ENCODE measurements at places on chromosomes 12 and 14. TPM values are rescaled to one million over a fixed set of nuclear protein-coding genes. Genes with fewer than 3 reads are reported as not detected.

DNA sequence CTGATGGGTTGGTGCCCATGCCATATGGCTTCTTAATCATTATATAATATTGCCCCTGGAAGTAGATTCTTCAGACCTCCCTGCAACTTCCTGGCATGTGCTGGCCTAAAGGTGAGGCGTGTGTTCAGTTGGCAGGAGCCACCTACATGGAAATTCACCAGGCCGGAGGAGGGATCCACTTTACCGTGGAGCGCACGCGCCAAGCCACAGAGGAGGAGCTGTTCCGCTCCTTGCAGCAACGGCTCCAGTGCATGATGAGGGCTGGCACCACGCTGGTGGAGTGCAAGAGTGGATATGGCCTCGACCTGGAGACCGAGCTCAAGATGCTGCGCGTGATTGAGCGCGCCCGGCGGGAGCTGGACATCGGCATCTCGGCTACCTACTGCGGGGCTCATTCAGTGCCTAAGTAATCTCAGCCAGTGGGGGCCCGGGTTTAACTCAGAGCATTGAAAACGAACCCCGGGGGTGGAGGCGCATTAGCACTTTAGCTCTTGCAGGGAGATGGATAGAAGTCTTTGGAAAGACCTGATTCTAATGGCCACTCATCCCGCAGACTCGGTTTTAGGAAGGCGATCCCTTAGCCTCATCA is 13.5 kb downstream of the AMDHD1 start:
- H3K4me1 ChIP-seq: no peaks in the 10 kb centered on the region
- no peaks in the 10 kb centered on the region for H3K27me3 ChIP-seq
- H3K36me3 ChIP-seq: no peaks in the 10 kb centered on the region
- DNase-seq: no peak

DNA sequence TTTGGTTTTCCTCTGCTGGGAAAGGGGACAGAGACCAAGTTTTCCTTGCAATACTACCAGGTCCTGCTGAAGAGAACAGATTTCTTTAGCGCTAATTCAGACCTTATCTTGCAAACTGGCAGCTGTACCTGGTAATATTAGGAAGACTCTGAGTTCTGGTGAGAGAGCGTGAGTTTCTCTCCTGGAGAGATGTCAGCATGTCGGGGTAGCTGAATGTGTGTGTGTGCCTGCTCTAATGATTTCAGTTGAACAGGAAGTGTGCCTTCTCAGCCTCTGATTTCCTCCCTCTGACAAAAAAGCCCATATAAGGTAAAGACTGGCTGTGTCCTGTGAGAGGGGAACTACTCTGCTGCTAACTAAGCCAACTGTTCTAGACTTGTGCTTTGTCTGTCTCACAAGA is 10.3 kb upstream of the ERP27 start:
- H3K27me3 ChIP-seq: no peaks in the 10 kb centered on the region
- H3K36me3 ChIP-seq: no peaks in the 10 kb centered on the region
- peak overlapping the region; percentile 71 for H3K27ac ChIP-seq
- peak; percentile 90 for DNase-seq
- no peak overlapping the region for H3K4me3 ChIP-seq

GRCh38 chr12:68930178-68930577 is 2.8 kb downstream of the CPM start:
- H3K27me3 ChIP-seq: peaks cover 14% of the 10 kb centered on the region
- H3K4me3 ChIP-seq: no peak overlapping the region
- H3K36me3 ChIP-seq: no peaks in the 10 kb centered on the region
- peaks cover 9% of the 10 kb centered on the region for H3K4me1 ChIP-seq
- no peak for DNase-seq

DNA sequence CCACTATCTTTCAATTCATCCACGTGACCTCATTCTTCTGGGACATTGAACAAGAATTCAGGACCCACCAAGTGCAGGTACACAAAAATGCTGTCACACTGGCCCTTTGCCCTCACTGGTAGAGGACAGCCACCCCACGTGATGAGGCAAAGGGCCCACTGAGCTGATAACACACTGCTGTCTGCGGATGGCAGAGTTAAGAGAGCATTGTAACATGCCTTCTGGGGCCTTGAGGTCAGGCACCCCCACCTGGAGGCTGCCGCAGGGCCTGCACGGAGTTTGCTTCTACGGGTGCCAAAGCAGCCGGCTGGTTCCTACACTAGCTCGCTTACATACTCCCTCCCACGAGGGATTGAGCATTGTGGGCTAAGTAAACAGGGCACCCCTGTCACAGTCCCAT is 101.0 kb downstream of the LRIG3 start:
- no peaks in the 10 kb centered on the region for H3K27me3 ChIP-seq
- DNase-seq: no peak
- no peak overlapping the region for H3K4me3 ChIP-seq
- no peaks in the 10 kb centered on the region for H3K4me1 ChIP-seq
- no peaks in the 10 kb centered on the region for H3K36me3 ChIP-seq

- no peak overlapping the region for H3K27ac ChIP-seq
- no peaks in the 10 kb centered on the region for H3K27me3 ChIP-seq
- no peak for DNase-seq
- H3K4me3 ChIP-seq: no peak overlapping the region
- H3K4me1 ChIP-seq: no peaks in the 10 kb centered on the region
- H3K36me3 ChIP-seq: peaks cover 66% of the 10 kb centered on the region
Observed at GRCh38 chr12:109581856-109582255, 8.3 kb downstream of the MVK start.

- H3K4me1 ChIP-seq: no peaks in the 10 kb centered on the region
- H3K36me3 ChIP-seq: peaks cover 7% of the 10 kb centered on the region
- no peaks in the 10 kb centered on the region for H3K27me3 ChIP-seq
- H3K4me3 ChIP-seq: no peak overlapping the region
Observed at GRCh38 chr14:88868558-88869159, 44.2 kb downstream of the TTC8 start.

DNA sequence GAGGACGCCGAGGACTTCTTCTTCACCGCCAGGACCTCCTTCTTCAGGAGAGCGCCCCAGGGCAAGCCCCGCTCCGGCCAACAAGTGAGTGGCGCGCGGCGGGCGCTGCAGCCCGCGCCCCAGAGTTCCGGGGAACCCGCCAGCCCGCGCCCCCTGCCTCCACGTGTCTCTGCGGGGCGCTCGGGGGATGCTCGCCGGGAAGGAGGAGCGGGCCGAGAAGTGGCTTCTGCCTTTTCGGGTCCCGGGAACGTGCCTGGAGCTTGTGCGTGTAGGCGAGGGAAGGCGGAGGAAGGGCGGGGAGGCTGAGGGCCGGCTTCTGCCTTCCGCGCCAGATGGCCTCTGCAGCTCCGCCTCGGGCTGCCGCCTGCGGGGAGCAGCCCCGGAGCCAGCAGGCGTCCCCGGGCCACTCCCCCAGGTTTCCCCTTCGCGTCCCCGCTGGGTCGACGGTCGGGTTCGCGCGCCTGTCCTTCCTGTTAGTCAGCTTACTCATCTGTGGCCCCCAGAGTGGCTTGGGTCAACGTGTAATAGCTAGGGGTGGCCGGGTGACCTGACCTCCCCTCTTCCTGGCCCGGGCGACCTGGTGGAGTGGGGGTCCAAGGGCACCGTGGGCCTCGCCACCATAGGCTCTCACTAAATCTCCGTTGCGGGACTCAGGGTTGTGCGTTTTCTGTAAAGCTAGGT is 505 bp downstream of the RASSF3 start:
- H3K27ac ChIP-seq: peak overlapping the region; percentile 87
- peak overlapping the region; percentile 87 for H3K4me3 ChIP-seq
- no peaks in the 10 kb centered on the region for H3K36me3 ChIP-seq

- peaks cover 20% of the 10 kb centered on the region for H3K4me1 ChIP-seq
- H3K27ac ChIP-seq: peak overlapping the region; percentile 59
- H3K4me3 ChIP-seq: peak overlapping the region; percentile 13
- H3K36me3 ChIP-seq: no peaks in the 10 kb centered on the region
- H3K27me3 ChIP-seq: peaks cover 6% of the 10 kb centered on the region
Observed at GRCh38 chr14:99036611-99037293, 235.2 kb downstream of the BCL11B start.

DNA sequence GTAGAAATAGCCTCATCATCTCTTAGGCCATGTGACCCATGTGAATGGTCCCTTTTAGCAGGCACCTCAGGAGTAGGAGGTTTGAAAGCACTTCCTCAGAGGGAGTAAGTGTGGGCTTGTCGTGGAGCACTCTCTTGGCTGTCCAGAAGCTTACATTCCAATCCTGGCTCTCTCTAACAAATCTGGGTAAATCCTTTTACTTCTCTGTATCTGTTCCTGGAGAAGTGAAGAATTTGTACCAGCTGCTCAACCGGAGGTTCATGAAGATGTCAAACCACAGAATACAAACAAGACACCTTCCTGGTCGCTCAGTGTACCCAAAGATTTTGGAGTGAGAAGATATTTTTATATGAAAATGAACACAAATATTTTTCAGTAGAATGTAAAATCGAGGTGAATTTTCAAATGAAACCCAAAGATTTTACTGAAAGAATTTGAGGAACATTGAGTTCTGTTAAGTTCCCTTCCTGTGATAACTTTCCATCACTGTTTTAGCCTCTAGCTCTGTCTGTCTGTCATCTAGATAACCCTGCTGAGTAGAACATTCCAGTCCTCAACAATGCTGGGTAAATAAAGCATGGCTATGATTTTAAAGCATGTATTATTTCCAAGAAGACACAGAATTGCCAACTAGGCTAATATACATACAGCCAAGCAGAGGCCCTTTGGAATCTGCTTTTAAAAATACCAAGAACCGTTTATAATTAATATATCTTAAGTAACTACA is 263.9 kb upstream of the RGS6 start:
- no peaks in the 10 kb centered on the region for H3K4me1 ChIP-seq
- H3K4me3 ChIP-seq: no peak overlapping the region
- H3K27me3 ChIP-seq: no peaks in the 10 kb centered on the region
- H3K36me3 ChIP-seq: peaks cover 9% of the 10 kb centered on the region
- no peak overlapping the region for H3K27ac ChIP-seq
- no peak for DNase-seq

GRCh38 chr12:80714055-80714454 is 2.7 kb upstream of the MYF5 start:
- H3K4me3 ChIP-seq: peak overlapping the region; percentile 13
- H3K27ac ChIP-seq: peak overlapping the region; percentile 87
- DNase-seq: peak; percentile 57
- H3K4me1 ChIP-seq: peaks cover 13% of the 10 kb centered on the region
- H3K36me3 ChIP-seq: no peaks in the 10 kb centered on the region
- peaks cover 19% of the 10 kb centered on the region for H3K27me3 ChIP-seq

- DNase-seq: no peak
- peaks cover 11% of the 10 kb centered on the region for H3K4me1 ChIP-seq
- H3K36me3 ChIP-seq: no peaks in the 10 kb centered on the region
- H3K27me3 ChIP-seq: peaks cover 16% of the 10 kb centered on the region
- H3K27ac ChIP-seq: no peak overlapping the region
Observed at GRCh38 chr14:99213101-99213500, 58.9 kb downstream of the BCL11B start.

- H3K4me1 ChIP-seq: peaks cover 11% of the 10 kb centered on the region
- H3K36me3 ChIP-seq: no peaks in the 10 kb centered on the region
- H3K27me3 ChIP-seq: no peaks in the 10 kb centered on the region
- DNase-seq: peak; percentile 27
Observed at GRCh38 chr12:32107359-32108267, 966 bp downstream of the BICD1 start.

DNA sequence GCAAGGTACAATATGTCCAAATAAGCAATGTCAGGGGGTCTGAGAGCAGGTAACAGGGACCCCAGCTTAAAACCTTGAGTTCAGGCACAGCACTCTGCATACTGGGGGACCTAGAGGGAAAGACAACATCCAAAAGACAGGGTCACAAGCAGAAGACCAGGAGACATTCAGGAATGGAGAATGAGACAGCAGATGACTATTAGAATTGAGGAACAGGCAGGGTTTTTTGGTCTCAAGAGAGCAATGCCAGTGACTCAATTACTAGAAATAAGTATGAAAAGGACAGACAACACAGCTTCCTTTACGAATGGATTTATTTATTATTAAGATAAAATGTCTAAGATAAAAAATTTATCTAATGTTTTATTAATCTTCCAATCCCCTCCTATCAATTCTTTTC is 223.0 kb downstream of the PTPRO start:
- no peaks in the 10 kb centered on the region for H3K4me1 ChIP-seq
- no peak overlapping the region for H3K4me3 ChIP-seq
- no peak for DNase-seq
- H3K27me3 ChIP-seq: no peaks in the 10 kb centered on the region

GRCh38 chr12:99732131-99732530 is 84.6 kb downstream of the GARIN6 start:
- H3K4me3 ChIP-seq: no peak overlapping the region
- no peaks in the 10 kb centered on the region for H3K36me3 ChIP-seq
- H3K27ac ChIP-seq: no peak overlapping the region
- peak; percentile 1 for DNase-seq
- no peaks in the 10 kb centered on the region for H3K4me1 ChIP-seq

- peaks cover 15% of the 10 kb centered on the region for H3K4me1 ChIP-seq
- peaks cover 6% of the 10 kb centered on the region for H3K27me3 ChIP-seq
- DNase-seq: no peak
- H3K27ac ChIP-seq: no peak overlapping the region
Observed at GRCh38 chr12:3193755-3194154, 116.6 kb downstream of the TSPAN9 start.

DNA sequence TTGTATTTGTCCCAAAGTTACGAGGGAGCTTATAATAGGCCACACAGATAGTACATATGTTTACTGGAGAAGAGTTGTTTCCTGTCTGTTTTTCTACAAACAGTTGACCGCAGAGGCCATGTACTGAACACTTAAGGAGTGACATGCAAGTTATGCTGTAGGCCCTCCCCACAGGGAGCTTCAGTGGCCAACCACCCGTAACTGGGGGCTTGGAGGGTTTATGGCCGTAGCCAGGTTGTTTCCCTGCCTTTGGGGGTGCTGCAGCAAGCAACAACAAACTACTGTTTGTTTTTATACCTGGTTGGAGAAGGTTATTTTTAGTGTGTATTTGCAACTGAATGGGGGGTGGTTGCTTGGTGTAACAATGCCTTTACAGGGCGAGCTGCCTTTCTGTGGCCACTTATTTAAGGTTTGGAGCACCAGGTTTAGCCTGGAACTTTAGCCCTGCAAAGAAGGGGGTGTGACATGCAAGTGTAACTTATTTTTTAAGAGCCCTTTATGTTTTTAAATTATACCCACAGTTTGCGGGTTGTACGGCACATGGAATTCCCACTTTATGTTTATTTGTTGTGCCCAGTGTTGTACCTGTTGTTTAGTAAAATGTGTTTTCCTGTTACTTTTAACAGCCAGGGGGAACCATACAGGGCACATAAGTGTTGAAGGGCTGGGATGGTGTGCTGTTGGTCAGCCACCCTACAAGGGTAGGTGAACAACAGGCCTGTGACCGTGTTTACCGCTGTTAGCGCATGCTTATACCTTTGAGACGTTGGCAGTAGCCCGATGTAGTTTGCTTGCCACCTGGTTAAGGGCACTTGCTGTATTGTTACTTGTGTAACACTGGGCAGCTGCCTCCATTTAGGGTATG is 29.9 kb upstream of the G2E3 start:
- no peak overlapping the region for H3K27ac ChIP-seq
- no peaks in the 10 kb centered on the region for H3K27me3 ChIP-seq
- H3K4me1 ChIP-seq: no peaks in the 10 kb centered on the region
- no peak overlapping the region for H3K4me3 ChIP-seq

GRCh38 chr14:93970965-93971634 is 5.3 kb downstream of the ASB2 start:
- DNase-seq: no peak
- peak overlapping the region; percentile 18 for H3K4me3 ChIP-seq
- H3K27me3 ChIP-seq: no peaks in the 10 kb centered on the region
- peak overlapping the region; percentile 68 for H3K27ac ChIP-seq
- peaks cover 77% of the 10 kb centered on the region for H3K4me1 ChIP-seq

The KRT82 gene
- total RNA-seq: not detected

The ARG2 gene
- 1.0 TPM for total RNA-seq

The REM2 gene
- total RNA-seq: 0.13 TPM

The OR4E2 gene
- total RNA-seq: not detected

The CMA1 gene
- total RNA-seq: 0.13 TPM

The STAC3 gene
- total RNA-seq: 202 TPM

The TRIM9 gene
- 0.49 TPM for total RNA-seq

The CLEC14A gene
- total RNA-seq: 21.3 TPM

The GPHB5 gene
- not detected for total RNA-seq

The CIPC gene
- 18.9 TPM for total RNA-seq
